ENCODE measurements at places on chromosomes 13 and 19.
A peak's percentile ranks its signal among the peaks of the same experiment; 100 is the strongest.

GRCh38 chr19:40236366-40236765, 9.9 kb upstream of the CCNP start:
- no peak for DNase-seq

- DNase-seq, result no peak
These were observed 8.2 kb downstream of the RASGRP4 start for GRCh38 chr19:38417544-38418506.

DNA sequence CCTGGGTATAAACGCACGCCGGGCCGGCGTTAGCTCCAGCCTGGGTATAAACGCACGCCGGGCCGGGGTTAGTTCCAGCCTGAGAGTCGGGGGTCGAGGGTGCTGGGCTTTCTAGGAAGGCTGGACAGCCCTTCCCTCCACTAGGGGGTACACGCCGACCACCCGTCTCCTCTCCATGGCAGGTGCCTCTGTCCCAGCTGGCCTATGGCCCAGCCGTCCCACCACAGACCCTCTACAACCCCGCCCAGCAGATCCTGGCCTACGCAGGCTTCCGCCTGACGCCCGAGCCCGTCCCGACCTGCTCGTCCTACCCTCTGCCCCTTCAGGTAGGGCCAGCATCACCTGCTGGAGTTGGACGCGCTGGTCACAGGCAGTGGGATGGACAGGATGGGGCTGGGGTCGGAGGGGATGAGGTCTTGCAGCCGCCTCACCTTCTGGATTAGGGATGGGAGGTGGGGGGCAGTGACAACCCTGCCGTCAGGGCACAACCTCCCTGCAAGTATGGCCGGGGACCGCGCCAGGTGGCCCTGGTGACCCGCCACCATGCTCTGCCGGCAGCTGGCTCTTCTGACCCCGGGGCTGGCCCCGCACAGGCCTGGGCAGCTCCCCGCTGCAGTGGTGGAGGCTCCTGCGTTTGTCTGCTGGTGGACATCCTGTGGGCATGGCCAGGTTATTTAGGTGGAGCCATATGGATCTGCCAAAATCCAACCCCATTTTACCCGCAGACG, 45.8 kb downstream of the TMEM255B start:
- DNase-seq, result no peak

GRCh38 chr19:10544242-10544752, 593 bp downstream of the ATG4D start:
- DNase-seq, result no peak

DNA sequence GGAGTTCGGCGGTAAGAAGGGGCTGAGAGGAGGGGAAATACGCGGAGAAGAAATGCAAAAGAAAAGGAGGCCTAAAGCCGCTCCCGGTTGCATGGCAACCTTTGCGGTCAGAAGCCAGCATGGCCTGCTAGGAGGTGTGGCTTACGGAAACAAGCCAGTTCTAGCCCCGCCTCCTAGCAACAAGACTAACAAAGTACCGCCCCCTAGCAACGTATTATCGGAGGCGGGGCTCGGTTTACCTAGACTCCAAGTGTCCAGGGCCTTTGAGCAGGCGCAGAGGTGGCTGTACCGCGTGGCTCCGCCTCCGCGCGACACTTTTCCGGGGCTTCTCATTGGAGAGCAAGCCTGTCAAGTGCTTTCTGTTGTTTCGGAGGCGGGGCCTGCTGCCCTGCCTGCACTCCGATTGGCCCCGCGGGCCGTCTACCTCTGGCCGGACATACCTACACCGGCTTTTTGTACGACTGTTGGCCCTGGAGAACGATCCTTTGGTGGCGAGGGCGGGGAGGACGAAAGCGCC, 339 bp upstream of the CYTH2 start:
- DNase-seq, result peak; percentile 99

- DNase-seq, result peak; percentile 89
These were observed at the start of gene ERVK3-1 for GRCh38 chr19:58305065-58305931. ERVK3-1 (plus strand) TSS chr19:58305377; CDS start chr19:58312169, 6,792 bp downstream.

- no peak for DNase-seq
These were observed 7.8 kb upstream of the KLK14 start for GRCh38 chr19:51090471-51090870.

DNA sequence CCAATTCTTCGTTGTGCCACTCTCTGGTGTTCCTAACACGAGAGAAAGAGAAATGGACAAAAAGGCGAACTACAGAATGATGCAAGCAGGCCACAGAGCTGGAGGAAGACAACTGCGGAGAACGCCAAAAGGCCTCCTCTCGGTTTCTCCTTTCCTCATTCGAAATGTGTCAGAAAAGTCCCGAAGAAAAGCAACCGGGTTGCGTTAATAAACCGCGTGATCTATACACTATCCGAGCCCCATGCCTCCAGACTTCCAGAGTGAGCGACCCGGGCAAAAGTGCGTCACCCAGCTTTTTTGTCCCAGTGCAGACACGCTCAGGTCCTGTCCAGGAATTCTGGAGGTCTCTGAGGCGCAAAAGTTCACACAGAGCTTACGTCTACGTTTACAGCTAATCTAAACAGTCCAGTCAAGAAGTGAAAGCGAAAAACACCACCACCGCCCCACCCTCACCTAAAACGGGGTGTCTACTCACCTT, 413 bp downstream of the N4BP2L2 start:
- DNase-seq, result peak; percentile 10

DNA sequence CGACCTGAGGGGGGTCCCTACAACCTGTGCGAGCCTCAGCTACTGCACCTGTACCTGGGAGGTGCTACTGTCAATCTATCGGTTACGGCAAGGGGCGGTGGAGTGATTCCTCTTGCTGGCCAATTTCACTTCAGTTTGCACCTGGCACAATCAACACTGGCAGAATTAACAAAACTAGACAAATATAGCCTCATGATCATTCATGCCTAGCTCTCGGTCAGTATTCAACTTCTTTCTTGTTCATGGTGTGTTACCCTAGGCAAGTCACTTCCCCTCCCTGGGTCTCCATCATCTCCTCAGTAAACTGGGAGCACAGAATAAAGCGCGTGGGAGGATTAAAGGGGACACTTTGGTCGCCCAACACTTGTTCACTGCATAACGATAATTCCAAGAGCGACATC, 618 bp downstream of the HAUS8 start:
- DNase-seq, result no peak

DNA sequence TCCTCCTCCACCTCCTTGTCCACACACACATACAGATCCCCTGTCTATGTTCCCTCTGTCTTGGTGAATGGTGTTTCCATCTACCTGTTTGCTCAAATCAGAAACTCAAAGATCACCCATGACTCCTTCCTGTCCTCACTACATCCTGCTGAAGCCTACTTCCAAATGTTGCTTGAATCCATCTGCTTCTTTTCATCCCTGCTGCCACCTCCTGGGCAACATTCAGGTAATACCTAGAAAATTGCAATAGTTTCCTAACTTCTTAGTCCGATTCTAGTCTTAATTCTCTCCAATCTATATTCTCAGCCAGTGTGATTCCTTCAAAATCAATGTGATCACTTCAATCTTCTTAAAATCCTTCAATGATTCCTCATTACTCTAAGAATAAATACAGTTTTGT, 155.5 kb upstream of the STARD13 start:
- DNase-seq, result peak; percentile 5

DNA sequence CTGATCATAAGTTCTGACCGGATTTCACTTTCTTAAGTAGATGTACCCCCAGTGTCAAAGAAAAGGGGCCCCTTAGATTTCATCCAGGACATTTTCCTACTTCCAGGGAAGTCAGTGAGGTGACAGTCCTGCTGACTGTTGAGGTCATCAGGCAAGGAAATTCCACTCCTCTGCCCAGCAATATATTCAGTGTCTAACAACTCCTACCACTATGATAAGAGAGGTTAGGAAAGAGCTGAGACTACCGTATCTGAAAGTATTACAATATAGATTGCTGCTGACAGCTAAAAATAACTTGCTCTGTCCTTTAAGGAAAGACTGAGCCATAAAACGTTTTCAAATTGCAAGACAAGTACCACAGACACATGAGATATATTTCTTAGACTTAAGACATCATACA, 325.1 kb downstream of the EFNB2 start:
- no peak for DNase-seq

- no peak for DNase-seq
These were observed 668.7 kb downstream of the PCDH17 start for GRCh38 chr13:58300224-58300623.

- no peak for DNase-seq
These were observed 500 bp downstream of the AP3D1 start for GRCh38 chr19:2150794-2151338.

GRCh38 chr13:37270226-37271001, 164.9 kb upstream of the CSNK1A1L start:
- DNase-seq, result no peak

- DNase-seq, result no peak
These were observed 66.2 kb downstream of the DPY19L3 start for GRCh38 chr19:32471811-32472210.

- no peak for DNase-seq
These were observed at the start of gene SOX21 for GRCh38 chr13:94712287-94712811. SOX21 (minus strand) TSS chr13:94712545; CDS start chr13:94712049, 496 bp downstream.

GRCh38 chr19:48812094-48812929, 1.5 kb upstream of the BCAT2 start:
- no peak for DNase-seq

- DNase-seq, result no peak
These were observed 5.7 kb downstream of the CALM3 start for GRCh38 chr19:46606681-46607447.

- DNase-seq, result no peak
These were observed 366.4 kb downstream of the KLF12 start for GRCh38 chr13:73767747-73768315.

- no peak for DNase-seq
These were observed 367.2 kb upstream of the SLITRK1 start for GRCh38 chr13:84249463-84249862.

DNA sequence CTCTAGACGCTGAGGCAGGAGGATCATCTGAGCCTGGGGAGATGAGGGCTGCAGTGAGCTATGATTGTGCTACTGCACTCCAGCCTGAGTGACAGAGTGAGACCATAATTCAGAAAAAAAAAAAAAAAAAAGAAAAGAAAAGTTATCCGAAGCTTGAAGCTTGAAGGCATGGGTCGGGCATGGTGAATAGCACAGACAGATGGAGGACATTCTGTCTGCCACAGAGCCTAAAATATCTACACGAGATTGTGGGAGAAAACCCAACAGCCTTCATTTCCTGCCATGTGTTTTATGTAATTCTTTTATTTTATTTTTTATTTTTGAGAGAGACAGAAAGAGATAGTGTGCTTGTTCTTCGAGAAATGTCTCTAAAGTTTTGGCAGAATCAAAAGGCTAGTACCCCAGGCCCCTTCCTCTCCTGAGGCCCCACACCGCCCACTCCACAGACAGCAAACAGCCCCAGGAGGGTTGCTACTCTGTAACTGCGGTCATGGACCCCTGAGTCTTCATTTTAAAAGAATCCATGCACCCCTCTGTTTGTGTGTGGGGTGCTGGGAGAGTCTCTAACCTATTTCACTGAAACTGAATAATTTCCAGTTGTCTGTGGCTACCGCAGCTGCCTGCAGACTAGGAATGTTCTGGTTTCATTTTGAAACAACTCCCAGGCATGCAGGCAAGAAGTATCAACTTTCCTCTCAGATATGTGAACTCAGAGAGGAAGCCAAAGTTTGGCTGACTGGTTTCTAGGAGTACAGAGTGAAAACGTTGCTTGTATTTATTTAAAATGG, 38.4 kb upstream of the RCBTB2 start:
- DNase-seq, result no peak

- DNase-seq, result no peak
These were observed at the start of gene LGI4 for GRCh38 chr19:35134601-35135242. LGI4 (minus strand) TSS chr19:35135059; CDS start chr19:35134680, 379 bp downstream.

- DNase-seq, result no peak
These were observed 15.7 kb downstream of the FEM1A start for GRCh38 chr19:4807188-4807587.

GRCh38 chr13:41985788-41986508, 25.0 kb upstream of the VWA8 start:
- no peak for DNase-seq

- DNase-seq, result no peak
These were observed 27.7 kb downstream of the GADD45B start for GRCh38 chr19:2503521-2504109.

DNA sequence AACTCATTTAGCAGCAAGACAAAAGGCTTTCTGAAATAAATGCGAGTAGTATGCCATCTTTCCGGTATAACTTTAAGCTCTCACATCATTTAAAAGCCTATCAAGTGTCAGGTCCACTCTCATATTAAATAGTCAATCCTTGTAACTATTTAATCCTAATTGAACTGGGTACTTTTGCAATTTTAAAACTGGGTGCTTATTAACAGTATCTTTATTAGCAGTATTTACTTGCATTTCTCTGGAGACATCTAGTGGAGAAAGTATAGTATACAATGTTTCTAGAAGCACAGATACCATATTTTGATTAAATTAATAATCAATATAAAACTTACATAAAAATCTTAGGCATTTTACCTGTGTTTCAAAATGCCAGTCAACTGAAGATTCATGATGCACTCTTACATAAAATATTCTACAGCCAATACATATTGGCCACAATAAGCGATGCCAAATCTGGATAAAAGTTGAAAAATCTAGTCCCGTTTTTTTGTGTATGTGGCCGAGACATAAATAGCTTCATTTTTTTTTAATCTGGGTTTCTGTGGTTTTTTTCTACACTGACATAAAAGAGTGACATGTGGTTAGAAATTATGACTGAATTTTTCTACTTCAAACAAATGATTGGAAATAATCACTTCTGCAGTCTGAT, 4.3 kb upstream of the POSTN start:
- DNase-seq, result no peak

DNA sequence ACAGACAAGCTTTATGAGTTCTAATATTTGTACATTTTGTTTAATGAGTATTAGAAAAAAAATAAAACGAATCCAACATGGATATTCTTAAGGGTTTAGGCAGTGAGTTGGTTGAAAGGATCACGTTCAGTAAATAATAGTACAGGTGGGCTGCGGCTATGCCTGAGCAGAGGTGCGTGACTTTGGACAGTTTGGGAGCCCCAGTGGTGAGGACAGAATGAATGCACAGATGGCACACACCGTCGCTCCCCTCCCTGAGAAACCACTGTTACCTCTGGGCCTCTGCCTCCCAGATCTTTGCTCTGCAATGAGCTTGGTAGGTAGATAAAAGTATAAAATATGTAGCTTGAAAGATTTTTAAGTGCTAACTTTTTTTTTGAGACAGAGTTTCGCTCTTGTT, 153.3 kb downstream of the SIPA1L3 start:
- DNase-seq, result no peak

GRCh38 chr19:35117799-35118198, 2.2 kb downstream of the FXYD3 start:
- no peak for DNase-seq
